Naive thymus-derived CD4-positive, alpha-beta T cell (primary cell): ENCODE measurements at places on chromosomes 12 and 14. TPM values are rescaled to one million over a fixed set of nuclear protein-coding genes. Genes with fewer than 3 reads are reported as not detected.

The HRK gene
- total RNA-seq, result not detected

The CAPZA3 gene
- total RNA-seq, result not detected

The LTA4H gene
- 63.4 TPM for total RNA-seq

- DNase-seq, result no peak
Observed at GRCh38 chr14:58098507-58098906, 53.5 kb downstream of the ARMH4 start.

DNA sequence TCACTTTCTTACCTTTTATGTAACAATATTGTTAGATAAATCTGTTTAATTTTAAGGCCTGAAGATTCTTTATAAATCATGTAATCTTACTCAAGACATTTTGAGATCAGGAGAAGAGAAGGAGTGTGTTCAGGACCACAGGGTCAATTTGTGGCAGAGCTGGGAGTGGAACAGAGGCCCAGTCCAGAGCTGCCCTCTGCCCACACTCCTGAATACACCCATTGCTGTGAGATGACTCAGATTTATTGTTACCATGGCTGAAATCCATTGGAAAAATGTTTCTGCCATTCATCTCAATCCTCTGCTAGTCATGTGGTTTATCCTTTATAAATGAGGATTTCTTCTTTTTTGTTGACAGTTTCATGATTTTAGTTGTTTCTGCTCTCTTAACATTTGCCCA is 100.5 kb upstream of the STXBP6 start:
- DNase-seq, result no peak

DNA sequence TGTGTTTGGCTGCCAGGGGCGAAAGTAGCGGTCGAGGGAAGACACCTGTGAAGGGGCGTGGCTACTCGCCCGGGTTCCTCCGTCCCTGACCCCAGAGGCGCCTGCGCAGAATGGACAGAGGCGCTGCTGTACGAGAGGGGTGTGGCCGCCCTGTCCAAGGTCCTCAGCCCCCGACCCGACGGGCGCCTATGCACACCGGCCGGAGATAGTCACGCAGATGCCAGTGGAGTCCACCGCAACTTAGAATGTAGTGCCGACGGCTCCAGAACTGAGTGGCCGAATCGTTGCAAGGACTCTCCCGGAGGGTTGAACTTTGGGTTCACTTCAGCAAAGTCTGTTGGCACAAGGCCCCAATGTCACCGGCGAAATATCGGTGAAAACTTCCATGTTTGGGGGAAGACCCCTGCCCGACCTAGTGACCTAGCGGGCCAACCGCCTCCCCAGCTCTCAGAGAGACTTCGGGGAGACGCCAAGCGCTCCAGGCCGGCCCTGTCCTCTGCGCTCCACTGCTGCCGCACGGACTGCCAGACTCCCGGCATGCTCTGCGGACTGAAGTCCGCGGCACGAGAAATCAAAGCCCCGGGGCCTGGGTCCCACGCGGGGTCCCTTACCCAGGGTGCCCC is 541 bp upstream of the RNU6-7 start:
- peak; percentile 66 for DNase-seq

DNA sequence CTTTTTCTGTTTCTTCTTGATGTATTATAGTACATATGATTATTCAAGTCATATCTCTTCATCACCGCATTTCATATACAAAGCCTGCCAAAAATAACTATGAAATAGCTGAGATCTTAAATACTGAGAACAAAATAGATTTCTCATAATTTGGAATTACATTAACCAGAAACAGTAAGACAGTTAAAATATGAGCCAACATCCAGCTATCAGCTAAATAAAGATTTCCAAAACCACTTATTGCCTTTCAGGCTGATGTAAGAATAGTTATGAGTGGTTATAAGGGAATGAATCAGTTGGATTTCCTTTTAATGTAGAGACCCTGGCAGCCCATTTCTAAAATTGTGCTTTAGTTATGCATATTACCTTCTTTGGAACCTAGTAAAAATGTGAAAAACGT is 47.4 kb downstream of the TMEM117 start:
- no peak for DNase-seq
